ENCODE measurements at places on chromosomes 12 and 14. TPM values are rescaled to one million over a fixed set of nuclear protein-coding genes. Genes with fewer than 3 reads are reported as not detected.
A peak's percentile ranks its signal among the peaks of the same experiment; 100 is the strongest.

- DNase-seq = no peak
These were observed 72.2 kb upstream of the CRY1 start for GRCh38 chr12:107165581-107165980.

- DNase-seq = no peak
These were observed 286.3 kb downstream of the RPAP3 start for GRCh38 chr12:47419497-47419896.

- DNase-seq = no peak
These were observed 1.3 kb upstream of the MYG1 start for GRCh38 chr12:53298164-53298563.

DNA sequence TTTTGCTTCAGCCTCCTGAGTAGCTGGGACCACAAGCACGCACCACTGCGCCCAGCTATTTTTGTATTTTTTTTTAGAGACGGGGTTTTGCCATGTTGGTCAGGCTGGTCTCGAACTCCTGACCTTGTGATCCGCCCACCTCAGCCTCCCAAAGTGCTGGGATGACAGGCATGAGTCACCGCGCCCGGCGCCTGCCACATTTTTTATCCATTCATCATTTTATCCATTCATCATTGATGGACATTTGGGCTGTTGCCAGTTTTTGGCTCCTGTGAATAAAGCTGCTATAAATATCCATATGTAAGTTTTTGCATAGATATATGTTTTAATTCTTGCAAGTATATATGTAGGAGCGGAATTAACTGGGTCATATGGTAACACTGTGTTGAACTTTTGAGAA, 79.5 kb downstream of the DAAM1 start:
- no peak for DNase-seq

GRCh38 chr12:3342051-3342450, 149.0 kb upstream of the PRMT8 start:
- DNase-seq = peak; percentile 89

- no peak for DNase-seq
These were observed 14.5 kb downstream of the FBXL14 start for GRCh38 chr12:1579651-1580435.

- DNase-seq = no peak
These were observed 93.3 kb downstream of the DAAM1 start for GRCh38 chr14:59281609-59282377.

DNA sequence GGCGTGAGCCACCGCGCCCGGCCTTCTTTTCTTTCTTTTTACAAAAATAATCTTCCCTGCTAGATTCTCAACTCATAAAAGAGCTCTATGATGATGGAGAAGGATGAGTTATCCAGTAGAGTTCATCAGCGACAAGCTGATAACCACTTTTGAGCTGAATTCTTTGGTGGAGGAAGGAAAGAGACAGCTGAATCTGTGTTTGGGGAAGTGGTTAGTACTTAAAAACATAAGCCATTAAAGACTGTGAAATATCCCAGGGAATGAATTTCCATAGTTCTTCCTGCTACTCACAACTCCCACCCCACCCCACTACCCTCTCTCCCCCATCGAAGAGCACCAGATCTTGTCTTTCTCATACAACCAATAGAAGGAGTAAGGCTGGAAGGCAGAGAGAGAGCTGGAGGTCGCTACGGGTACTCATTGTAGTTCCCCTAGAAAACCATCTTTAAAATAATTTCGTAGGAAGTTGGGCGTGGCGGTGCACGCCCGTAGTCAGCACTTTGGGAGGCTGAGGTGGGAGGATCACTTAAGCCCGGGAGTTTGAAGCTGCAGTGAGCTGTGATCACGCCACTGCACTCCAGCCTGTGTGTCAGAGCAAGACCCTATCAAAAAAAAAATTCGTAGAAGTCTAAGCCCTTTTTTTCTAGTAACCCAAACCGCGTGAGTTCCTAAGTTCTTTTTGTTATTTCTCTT, 647 bp upstream of the ESPL1 start:
- no peak for DNase-seq

DNA sequence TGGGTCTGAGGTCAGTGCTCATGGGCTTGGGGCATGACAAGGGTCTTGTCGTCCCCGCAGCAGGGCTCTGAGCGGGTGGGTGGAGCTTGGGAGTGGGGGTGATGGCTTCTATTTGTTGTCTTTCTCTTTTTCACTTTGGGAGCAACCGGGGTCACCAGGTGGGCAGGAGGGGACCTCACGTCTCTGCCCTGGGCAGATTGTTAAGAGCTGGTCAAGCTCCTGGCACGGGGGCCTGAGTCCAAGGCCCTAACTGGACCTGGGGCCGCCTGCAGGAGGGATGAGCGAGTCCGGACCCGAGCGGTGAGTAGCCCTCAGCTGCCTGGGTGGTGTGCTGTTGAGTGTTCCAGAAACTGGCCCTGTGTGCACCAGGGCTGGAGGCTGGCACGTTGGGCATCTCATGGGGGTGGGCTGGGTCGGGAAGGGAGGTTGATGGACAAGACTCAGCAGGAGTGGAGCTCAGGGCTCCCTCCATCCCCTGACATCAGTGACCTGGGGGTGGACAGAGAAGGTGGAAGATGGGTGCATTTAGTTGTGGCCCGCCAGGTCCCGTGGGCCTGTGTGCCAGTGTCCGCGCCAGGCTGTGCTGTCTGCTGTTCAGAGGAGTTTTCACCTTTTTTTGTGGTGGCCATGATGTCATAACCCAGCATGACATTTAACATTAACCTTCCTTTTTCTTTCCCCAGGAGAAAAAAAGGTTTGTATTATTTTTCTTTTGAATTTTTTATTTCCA, 27.5 kb downstream of the RTL1 start:
- no peak for DNase-seq

DNA sequence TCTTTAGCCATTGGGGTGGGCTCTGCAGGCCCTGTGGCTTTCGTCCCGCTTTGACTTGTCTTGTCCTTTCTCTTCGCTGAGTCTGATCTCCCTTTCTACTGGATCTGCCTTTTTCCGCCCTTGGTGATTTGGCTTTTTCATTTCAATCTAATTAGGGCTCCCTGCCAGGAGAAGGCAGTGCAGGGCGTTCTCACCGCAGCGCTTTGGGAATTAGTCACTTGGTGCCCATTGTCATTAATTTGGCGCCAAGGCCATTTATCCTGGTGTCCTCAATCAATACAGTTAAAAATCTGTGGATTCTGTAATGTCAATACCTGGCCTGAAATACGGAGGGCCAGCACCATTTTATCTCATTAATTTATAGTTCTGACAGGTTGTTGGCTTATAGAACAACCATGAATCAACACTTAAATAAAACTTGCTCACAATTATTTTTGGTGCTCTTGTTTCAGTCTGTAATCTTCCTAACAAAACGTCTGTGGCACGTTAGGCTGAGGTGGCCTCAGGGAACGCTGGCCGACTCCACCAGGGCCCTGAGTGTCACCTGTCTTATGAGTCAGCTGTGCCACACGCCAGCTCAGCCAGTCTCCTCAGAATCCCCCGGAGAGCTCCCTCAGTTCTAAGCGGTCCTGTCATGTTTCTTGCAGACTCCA, 115.7 kb downstream of the BEGAIN start:
- DNase-seq = no peak

- DNase-seq = no peak
These were observed 13.4 kb downstream of the UBC start for GRCh38 chr12:124901003-124901402.

DNA sequence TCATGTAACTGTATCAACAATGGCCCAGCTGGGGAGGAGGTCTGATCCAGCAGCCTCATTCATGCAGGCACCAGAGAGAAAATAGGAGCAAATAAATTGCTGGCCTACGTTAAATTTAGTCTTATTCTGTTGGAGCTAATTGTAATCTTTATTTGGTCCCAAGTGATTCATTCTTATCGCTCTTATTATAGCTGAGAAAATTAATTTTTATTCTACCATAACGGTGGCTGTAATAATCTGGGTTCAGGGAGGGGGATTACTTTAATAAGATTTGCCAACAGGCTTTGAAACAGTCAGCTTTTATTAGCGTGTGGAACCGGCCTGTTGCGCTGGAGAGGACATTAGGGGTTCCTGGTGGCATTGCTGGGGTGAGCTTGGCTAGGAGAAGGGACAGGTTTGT, 254.9 kb downstream of the AACS start:
- DNase-seq = no peak

DNA sequence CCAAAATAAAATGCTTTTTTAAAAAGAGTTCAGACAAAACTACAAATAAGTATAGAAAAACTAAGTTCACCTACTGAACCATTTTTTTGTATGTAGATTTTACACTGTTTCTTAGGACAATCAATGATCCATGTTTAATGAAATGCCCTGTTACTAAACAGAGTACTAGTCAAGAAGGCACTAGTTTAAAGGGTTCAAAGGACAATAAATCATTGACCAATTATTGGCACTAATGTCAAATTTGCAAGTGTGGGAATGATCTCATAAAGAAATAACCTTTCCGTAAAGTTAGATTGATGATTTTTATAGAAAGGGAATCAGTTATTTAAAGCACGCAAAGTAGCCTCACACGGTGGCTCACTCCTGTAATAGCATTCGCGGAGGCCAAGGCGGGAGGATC, 4.2 kb downstream of the DNAI7 start:
- DNase-seq = no peak

DNA sequence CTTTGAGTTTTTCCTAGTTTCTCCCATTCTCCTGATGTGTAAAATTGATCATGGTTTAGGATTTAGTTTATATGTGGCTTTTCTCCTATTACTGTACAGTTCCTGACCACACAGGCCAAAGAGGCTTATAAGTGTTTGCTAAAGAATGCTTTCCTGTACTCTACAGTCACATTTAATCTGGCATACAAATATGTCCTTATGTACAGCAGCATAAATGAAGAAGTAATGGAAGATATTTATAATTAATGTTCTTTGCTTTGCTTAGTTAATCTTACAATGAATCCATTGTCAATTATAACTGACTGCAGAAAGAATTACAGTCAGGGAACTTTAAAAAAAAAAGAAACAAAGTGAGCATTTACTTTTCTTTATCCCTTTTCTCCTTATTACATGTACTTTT, 293.9 kb downstream of the KCNC2 start:
- no peak for DNase-seq

DNA sequence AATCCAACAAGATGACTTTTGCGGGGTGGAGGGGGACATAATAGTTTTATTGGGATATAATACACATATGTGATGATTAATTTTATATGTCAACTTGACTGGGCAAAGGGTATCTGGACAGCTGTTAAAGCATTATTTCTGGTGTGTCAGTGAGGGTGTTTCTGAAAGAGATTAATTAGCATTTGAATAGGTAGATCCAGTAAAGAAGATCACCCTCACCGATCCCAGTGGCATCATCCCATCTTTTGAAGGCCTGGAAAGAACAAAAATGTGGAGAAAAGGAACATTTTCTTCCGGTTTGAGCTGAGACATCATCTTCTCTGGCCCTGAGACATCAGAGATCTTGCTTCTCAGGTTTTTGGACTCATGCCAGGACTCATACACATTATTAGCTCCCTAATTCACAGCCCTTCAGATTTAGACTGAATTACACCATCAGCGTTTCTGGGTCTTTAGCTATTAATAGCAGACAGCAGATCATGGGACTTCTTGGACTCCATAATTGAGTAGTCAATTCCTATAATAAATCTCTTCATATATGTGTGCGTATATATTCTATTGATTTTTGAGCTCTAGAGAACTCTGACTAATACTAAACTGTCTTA, 283.6 kb downstream of the PCNX1 start:
- DNase-seq = no peak

- no peak for DNase-seq
These were observed 15.7 kb upstream of the KCNA1 start for GRCh38 chr12:4894019-4894418.

- no peak for DNase-seq
These were observed 50.3 kb downstream of the RIMBP2 start for GRCh38 chr12:130665753-130666152.

DNA sequence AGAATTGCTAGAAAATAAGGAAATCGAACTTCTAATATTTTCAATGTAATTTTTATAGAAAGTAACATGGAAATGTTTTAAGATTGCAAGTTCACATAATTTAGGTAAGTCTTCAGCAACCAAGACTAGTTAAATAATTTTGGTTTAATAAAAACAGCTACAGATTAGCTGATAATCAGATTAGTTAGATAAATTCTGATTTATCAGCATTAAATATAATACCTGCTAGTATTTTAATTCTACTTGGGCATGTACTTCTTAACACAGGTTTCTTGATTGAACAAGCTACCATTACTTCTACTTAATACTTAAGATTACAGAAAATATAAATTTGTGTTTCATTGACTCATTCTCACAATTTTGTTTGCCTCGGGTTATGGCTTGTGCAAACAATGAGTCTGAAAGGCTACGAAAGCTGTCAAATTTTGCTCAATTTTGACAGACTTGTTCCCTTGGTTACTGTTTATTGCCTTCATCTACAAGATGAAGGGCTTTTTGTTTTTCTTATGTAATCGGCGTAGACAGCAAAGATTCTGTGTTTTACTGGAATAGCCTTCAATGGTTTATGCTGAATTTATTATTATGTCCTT, 116.1 kb upstream of the NUDT4 start:
- DNase-seq = no peak

GRCh38 chr14:95137164-95137803, 20.0 kb downstream of the DICER1 start:
- DNase-seq = no peak

- no peak for DNase-seq
These were observed 767.7 kb downstream of the DIO2 start for GRCh38 chr14:79443602-79444001.

DNA sequence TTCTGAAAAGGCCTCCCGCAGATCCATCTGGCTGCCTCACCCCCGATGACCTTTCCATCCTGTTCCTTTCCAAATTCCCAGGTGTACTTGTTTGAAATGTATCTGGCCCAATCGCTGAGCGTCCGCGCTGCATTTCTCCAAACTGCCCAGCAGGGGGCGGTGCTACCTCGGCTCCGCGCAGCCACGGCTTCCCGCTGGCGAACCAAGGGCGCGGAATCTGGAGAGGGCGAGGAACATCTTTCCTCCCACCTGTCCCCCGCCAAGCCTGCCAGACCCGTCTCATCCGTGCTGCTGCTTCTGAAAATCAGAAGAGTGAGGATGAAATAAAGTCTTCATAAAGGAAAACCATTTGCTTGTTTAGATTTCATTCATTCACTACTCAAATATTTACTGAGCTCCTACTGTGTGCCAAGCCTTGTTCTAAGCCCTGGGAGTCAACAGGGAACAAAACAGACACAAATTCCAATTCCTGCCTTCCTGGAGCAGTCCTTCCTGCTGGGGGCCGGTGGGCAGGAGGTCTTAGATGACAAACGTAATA, 16.8 kb upstream of the MYL2 start:
- peak; percentile 98 for DNase-seq

- no peak for DNase-seq
These were observed 11.4 kb upstream of the NXPH4 start for GRCh38 chr12:57205186-57205585.

The SLC25A3 gene
- 508 TPM for total RNA-seq

The NPFF gene
- total RNA-seq = not detected

The TMTC3 gene
- total RNA-seq = 47.2 TPM

The TDP1 gene
- 69.2 TPM for total RNA-seq

The EIF2S3B gene
- total RNA-seq = 2.2 TPM

The CAMKK2 gene
- total RNA-seq = 96.6 TPM

The SMCO3 gene
- total RNA-seq = not detected

The PRICKLE1 gene
- total RNA-seq = 7.2 TPM

The IL31 gene
- total RNA-seq = not detected

The HOXC5 gene
- not detected for total RNA-seq

The TAS2R31 gene
- total RNA-seq = 5.9 TPM

The CEBPE gene
- not detected for total RNA-seq

The RHEBL1 gene
- total RNA-seq = 0.56 TPM

The ANKRD33 gene
- total RNA-seq = 0.46 TPM

The MYF6 gene
- not detected for total RNA-seq

The ASB2 gene
- total RNA-seq = 0.36 TPM

The ARF3 gene
- 288 TPM for total RNA-seq

The KLRB1 gene
- total RNA-seq = not detected

The SLC4A8 gene
- 29.7 TPM for total RNA-seq

The PAPLN gene
- total RNA-seq = 14.5 TPM

Measured in endodermal cell (in vitro differentiated cells).